Activated T-cell treated with anti-CD3 and anti-CD28 coated beads, Interleukin-2, amount 50 U/mL, for 48 hours (primary cell): ENCODE measurements at places on chromosomes 4 and X.

DNA sequence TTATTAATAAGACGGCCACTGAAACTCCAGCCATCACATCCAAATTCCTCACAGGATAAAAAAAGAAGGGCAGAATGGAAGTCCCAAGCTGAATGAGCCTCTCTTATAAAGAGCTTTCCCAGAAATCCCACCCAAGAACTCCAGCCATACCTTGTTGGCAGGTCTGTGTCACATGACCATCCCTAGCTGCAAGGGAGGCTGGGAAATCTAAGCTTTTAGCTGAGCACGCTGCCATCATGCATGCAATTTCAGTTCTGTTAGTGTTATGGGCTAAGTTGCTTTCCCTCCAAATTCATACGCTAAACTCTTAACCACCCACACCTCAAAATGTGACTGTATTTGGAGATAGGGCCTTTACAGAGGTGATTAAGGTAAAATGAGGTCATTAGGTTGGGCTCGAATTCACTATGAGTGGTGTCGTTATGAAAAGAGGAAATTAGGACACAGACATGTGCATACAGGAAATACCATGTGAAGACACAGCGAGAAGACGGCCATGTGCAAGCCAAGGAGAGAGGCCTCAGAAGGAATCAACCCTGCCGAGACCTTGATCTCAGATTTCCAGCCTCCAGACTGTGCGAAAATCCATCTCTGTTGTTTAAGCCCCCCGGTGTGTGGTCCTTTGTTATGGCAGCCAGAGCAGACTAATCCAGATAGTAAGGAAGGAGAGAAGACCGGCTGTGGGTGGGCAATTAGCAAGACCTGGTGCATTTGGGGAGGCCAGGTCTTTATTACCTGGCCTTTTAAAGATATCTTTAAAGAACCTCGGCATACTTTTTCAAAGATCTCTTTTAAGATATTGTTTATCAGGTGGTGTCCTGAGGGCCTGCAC lies 317.6 kb downstream of the BCOR start:
- no peak for DNase-seq

GRCh38 chrX:17602245-17602644 lies 135.0 kb upstream of the SCML1 start:
- no peak for DNase-seq

DNA sequence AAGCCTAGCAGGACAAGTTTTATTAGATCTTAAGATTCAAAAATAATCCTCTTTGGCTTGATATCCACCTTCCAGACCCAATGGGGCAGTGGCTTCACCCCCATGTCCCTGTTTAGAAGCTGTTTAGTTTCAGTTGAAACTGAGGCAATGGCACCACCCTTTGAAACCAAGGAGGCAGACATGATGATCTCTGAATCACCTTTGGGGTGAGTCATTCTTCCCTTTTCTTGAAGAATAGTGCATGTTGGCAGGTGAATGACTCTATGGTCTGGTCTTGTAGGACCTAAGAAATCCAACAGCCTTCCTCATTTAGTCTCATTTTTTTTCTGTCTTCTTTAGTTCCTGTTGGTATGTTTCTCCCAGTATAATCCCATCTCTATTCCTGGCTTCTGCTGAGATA lies 29.5 kb upstream of the BMP15 start:
- DNase-seq = no peak

GRCh38 chr4:7287274-7287917 lies 95.1 kb downstream of the SORCS2 start:
- no peak for DNase-seq

DNA sequence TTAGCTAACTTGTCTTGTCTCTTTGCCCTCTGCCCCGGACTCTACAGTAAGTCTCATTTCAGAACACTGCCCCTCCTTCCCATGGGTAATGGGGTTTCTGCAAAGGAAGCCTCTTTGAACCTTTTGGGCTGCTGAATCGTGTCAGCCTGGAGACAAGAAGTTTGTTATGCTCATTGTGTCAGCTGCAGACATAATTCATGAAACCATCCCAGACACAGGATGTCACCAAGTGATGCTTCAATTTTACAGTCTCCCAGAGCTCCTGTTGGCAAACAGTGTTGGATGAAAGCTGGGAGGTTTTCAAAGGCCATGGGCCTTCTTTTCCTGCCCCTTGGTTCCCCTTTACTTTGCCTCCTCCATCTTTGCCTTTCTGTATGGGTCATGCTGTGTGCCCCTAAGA lies 223.1 kb upstream of the TAPT1 start:
- DNase-seq = no peak

- no peak for DNase-seq
Measured at GRCh38 chr4:59127743-59128142, 2017.6 kb upstream of the IGFBP7 start.

DNA sequence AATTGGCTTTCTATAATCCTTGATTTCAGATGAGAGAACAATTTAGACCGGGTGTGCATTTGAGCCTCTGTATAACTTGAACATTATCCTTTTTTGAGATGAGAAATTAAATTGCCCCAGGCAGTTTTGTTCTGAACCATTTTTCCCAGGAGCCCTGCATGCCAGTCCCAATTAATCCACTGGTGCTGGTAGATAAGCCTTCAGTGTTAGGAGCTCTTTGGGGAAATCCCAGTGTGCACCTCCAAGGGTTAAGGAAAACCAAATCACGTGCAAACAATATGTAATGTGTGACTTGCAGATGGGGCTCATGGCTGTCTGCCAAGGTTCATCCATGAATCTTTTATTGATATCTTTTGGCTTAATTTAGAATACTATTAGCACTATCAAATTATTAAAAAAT lies 43.2 kb downstream of the KIT start:
- DNase-seq = no peak

GRCh38 chr4:102501447-102501696 lies 213 bp downstream of the NFKB1 start:
- no peak for DNase-seq

GRCh38 chrX:41118156-41118555 lies 32.9 kb downstream of the USP9X start:
- DNase-seq = peak; percentile 43

- DNase-seq = no peak
Measured at GRCh38 chrX:108439961-108440696, 491 bp downstream of the COL4A5 start.

DNA sequence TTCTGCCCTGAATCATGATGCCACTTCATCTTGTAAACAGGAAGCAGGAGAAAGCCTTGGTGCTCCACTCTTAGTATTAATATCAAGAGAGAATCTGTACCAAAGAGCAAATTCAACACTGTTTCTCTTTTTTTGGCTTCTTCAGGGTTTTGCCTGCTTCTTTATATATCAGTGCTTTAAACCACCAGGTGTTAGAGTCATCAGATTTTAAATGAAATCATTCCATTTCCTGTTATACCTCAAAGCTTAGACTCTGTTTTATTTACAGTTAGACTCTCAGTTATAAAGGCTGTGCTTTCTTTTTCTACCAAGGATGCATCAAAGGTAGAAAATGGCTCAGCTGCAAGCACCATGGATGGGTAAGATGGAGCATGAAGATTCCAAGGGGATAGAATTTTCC lies 350.9 kb downstream of the CAMK2D start:
- DNase-seq = no peak

DNA sequence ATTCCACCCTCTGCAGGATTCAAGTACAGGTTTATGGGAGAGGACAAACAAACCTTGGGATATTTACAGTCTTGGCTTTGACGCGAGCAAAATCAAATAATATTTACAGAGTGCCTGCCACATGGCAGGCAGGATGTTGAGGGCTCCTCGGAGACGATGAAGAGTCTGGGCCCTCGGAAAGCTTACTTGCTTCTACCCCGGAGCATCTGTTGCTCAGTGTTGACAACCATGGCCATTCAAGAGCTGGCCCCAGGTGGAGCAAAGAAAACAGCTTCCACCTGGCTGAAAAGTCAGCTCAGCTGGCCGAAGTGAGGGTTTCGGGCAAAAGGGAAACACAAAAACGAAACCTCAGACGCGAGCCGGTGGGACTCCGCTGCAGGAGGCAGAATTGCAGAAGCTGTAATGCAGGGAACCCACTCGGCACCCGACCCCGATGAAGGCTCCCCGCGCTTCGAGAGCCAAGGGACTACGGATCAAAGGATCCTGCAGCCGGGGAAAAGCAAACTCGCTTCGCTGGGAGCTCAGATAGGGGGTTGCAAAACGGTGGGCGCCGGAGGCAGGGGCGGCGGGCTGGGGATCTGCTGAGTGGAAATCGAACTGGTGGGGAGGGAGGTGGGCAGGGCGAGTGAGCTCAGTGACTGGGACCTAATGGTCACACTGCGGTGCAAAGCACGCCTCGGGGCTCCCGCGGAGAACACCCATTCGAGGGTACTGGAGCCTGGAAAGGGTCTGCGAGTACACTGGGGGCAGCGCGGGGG lies 805 bp downstream of the ATP8A1 start:
- DNase-seq = peak; percentile 73

DNA sequence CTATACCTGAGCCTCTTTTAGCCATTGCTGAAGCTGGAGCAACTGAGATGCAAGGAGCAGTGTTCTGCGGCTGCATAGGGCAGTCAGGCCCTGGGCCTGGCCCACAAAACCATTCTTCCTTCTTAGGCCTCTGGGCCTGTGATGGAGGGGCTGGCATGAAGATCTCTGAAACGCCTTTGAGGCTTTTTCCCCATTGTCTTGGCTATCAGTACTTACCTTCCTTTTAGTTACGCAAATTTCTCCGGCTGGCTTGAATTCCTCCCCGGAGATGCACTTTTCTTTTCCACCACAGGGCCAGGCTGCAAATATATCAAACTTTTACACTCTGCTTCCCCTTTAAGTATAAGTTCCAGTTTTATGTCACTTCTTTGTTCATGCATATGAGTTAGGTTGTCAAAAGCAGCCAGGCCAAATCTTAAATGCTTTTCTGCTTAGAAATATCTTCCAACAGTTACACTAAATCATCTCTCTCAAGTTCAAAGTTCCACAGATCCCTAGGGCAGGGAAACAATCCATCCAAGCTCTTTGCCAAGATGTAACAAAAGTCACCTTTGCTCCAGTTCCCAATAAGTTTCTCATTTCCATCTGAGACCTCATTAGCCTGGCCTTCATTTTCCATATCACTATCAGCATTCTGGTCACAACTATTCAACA lies 194.4 kb upstream of the PCDH7 start:
- no peak for DNase-seq

GRCh38 chr4:73343432-73343831 lies 60.7 kb upstream of the ALB start:
- DNase-seq = no peak

- DNase-seq = no peak
Measured at GRCh38 chr4:83850435-83850834, 314.5 kb downstream of the GPAT3 start.

DNA sequence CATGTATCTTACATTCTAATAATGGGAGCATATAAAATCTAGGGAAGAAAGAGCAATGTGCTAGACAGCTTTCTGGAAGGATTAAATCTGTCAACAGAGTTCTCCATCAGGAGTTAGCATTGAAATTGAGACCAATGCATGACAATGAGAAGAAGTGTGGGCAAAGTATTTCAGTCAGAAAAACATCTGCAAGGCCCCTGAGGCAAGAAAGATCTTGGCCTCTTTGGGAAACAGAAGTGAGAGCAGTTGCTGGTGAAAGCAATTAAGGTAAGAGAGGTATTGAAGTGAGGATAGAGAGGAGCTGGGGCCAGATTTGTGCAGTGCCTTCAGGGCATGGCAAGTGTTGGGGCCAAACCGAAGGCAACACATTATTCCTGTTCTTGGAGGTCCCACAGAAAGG lies 999.1 kb downstream of the STPG2 start:
- DNase-seq = no peak

DNA sequence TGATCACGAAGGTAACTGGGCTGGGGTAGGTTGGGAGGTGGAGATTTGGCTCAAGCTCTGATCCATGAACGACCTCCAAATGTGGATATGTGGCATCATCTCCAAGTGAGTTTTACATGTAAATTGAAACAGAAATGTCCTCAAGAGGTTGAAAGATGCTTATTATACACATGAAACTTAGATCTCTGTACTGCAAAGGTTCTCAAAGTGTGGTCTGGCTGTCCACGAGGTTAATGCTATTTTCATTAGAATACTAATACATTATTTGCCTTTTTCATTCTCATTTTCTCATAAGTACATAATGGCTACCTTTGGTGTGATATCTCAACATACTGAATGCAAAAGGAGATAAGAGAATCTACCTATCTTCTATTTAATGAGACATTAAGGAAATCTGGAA lies 198.2 kb downstream of the RASL11B start:
- no peak for DNase-seq

DNA sequence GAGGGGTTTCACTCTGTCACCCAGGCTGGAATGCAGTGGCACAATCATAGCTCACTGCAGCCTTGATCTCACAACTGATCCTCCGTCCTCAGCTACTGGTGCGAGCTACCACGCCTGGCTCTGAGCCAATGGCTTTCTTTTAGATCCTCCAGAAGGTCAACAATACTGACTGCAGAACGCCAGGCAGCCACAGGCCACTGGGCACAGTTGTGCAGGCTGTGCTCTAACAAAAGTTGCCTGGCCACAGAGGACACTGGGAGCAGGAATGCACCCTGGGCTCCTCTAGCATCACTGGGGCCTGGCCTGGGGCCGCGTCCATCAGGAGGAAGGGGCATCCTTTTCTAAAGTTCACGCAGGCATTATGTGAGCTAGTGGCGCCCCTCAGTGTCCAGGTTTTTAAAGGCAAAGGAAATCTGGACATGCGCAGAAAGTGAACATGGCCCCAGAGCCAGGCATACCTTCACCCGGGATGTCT lies 14.9 kb upstream of the PORCN start:
- peak; percentile 47 for DNase-seq

GRCh38 chr4:128825226-128825625 lies 15.7 kb downstream of the JADE1 start:
- DNase-seq = no peak

DNA sequence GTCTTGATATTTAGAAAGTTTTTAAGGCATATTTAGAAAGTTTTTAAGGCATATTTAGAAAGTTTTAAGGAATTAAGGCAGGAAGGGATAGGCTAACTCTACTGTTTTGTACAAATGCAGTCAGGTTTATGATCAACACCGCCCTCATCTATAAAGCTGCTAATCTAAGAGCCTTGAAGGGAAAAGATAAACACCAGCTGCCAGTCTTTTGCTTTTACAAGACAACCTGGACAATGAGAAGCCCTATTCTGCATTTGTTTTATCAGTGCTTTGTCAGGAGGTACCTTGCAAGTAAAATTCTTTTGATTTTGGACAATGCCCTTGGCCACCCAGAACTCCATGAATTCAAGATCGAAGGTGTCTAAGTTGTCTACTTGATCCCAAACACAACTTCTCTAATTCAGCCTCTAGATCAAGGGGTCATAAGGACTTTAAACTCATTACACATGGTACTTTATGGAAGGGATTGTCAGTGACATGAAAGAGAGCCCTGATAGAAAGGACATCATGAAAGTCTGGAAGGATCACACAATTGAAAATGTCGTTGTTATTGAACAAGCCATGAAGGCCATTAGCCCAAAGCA lies 39.8 kb downstream of the IL15 start:
- no peak for DNase-seq

- peak; percentile 18 for DNase-seq
Measured at GRCh38 chrX:56759736-56760409, 30.8 kb downstream of the NBDY start.

- DNase-seq = no peak
Measured at GRCh38 chr4:52910115-52910514, 48.0 kb downstream of the RASL11B start.

DNA sequence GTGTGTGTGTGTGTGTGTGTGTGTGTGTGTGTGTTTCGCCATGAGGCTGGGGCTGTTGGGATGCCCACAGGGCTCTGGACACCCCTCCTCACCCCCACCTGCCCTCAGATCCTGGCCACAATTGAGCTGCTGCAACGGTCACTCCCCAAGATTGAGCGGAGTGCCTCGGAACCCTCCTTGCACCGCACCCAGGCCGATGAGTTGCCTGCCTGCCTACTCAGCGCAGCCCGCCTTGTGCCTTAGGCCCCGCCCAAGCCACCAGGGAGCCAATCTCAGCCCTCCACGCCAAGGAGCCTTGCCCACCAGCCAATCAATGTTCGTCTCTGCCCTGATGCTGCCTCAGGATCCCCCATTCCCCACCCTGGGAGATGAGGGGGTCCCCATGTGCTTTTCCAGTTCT lies 10.2 kb downstream of the ARAF start:
- no peak for DNase-seq
